Amygdala (tissue), 56 donors: ENCODE measurements at places on chromosomes 1 and 21.

GRCh38 chr1:19229828-19230325, 19.8 kb upstream of the UBR4 start:
- no peak for DNase-seq

DNA sequence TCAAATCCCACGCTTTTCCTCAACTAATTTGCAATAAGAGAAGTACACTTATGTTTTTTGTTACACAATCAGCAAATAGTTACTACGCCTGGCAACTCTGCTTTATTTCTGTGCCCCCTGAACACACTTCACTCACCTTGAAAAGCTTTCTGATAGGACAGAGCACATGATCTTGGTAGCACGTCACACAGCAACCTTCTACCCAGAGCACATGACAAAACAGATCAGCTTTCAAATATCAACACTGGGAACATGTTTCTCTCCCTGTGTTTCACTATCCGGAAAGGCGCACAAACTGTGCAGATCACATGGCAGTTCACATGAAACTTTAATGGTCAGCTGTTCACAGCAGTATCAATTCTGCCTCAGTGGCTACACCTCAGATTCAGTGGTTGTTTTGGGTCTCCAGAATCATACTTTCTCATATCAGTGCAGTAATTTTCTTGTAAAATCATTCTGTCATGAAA, 2.2 kb downstream of the SLC19A2 start:
- DNase-seq: no peak

DNA sequence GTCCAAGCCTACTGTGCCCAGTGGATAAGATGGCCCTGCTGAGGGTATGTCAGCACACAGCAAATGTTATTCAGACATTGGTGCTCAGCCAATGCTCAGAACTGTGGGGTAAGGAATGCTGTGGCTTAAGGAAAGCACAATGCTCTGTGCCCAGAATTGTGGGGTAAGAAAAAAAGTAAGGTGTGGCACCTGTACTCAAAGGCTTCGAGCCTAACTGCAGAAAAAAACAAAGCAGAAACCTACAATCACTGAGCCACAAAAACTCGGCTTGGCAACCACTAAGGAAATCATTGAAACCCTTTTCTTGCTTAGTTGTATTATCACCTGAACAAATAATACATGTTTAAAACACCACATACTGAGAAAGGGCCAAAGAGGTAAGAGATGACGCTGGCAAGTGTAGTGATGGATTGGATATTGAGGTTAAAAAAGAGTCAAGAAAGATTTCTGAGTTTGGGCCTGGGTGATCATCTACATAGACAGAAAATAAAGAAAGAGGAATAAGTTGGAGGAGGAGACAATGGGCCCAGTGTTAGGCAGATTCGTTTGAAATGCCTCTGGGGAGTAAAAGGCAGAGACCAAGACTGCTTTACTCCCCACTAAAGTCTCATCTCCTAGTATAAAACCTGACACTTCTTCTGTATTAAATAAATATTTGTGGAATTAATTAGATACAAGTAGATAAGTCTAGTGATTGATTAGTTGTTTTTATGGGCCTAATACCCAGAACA, 25.9 kb upstream of the ATP1A1 start:
- DNase-seq: no peak

DNA sequence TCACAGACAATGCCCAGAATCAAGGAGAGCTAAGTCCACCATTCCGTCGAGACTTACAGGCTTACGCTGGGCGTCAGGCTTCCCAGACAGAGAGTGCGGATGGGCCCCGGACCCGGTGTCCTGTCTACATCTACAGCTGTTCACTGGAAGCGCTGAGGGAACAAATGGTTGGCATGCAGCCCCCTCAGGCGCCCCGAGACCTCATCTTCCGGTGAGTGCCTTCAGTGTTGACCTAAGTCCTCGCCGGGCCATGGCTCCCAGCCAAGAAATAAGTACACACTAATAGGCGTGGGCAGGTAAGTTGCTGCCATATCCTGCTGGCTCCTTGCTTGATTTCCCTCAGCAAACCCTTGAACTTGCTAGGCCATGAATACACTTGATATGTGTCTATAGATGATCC, 26.2 kb downstream of the HYI start:
- DNase-seq: no peak

DNA sequence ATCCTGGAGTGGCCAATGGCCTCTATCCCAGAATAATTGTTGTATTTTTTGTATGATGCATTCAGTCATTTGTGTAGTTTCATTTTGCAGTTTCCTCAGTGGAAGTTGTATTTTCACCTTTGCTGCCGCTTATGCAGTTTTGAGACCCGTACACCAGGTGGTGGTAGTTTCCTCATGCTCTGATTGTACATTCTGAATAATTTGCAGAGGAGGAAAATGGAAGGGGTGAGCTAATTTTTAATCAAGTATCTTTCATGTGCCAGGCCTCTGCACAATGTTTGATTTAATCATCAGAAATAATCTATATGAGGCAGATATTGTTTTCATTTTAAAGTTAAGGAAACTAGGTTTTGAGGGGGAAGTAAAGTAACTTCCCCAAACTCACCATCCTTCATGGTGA, 29.5 kb downstream of the HLX start:
- no peak for DNase-seq

DNA sequence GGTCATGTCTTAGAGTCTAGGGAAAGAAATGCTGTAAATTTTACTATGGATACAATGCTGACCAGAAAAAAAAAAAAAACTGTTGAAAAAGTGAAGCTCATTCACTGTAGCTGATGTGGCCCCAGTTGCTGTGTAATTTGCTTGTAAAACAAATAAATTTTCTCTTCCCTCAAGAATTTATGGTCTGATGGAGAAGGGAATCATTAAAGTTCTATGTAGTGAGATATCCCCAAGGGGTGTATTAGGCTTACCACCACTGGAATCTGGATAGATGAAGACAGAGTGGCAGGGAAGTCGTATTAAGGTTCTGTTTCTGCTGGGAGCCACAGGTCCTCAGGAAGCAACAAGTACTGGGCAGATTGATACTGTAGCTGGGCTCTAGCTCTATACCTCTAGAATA, 860.0 kb downstream of the LTN1 start:
- no peak for DNase-seq

DNA sequence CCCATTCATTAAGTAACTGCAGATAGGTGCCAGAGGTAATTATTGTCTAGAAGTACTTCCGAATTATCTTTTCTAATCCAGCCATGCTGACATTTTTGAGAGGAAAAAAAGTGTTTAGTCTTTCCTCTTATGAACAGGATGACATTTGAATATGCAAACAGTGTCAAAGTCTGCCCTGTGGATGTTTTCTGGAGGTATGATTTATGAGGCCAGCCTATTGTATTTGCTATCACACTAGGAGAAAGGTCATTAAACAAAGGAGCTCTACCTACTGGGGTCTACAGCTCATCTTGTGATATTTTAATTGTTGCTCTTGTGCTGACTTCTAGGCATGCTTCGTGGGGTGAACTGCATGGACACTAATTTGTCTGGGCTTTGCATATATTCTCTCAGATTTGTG, 559.7 kb upstream of the CAMK1G start:
- no peak for DNase-seq

- DNase-seq: no peak
These were observed 25.5 kb downstream of the IFNGR2 start for GRCh38 chr21:33428669-33429068.

- DNase-seq: no peak
These were observed 366.4 kb upstream of the CXADR start for GRCh38 chr21:17146426-17146825.

DNA sequence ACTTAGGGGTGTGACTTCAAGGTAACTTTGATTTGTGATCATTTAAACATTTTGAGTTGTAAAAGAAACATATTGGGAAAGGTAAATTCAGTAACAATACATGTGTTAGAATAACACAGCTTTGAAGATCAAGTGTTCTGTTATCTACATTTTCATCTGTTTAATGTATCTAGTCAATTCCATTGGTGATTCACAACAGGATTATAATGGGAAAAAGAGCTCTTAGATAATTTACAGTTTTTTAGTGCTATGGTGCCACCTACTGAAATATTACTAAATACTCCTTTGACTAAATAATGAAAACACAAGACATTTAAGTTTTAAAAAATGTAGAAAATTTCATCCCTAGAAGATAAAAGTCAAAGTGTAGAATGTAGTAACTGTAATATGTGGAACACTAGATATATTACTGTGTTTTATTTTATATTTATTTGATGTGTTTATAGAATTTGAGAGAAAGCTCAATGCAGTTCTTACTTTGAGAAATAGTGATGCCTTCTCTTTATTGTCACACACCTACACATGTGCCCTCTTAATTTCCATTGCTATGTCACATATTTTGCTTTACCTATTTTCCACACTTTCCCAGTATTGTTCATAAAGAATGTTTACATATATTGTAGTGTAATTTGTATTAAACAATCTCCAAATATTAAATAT, 47.4 kb downstream of the PTPRC start:
- no peak for DNase-seq

GRCh38 chr1:3464649-3465025, 10.2 kb downstream of the ARHGEF16 start:
- no peak for DNase-seq

- DNase-seq: no peak
These were observed 97.9 kb downstream of the OBSCN start for GRCh38 chr1:228305721-228306152.

DNA sequence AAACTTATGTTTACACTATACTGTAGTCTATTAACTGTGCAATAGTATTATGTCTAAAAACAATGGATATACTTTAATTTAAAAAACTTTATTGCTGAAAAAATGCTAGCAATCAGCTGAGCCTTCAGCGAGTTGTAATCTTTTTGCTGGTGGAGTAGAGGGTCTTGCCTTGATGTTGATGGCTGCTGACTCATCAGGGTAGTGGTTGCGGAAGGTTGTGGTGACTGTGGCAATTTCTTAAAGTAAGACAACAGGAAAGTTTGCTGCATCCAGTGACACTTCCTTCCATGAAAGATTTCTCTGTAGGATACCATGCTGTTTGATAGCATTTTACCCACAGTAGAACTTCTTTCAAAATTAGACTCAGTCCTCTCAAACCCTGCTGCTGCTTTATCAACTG, 234.7 kb upstream of the CSF3R start:
- no peak for DNase-seq

- no peak for DNase-seq
These were observed 10.1 kb downstream of the FTCD start for GRCh38 chr21:46145159-46145839.

- no peak for DNase-seq
These were observed 16.5 kb upstream of the PKP1 start for GRCh38 chr1:201266774-201267173.

GRCh38 chr1:161260376-161261260, 2.1 kb downstream of the PCP4L1 start:
- DNase-seq: no peak

DNA sequence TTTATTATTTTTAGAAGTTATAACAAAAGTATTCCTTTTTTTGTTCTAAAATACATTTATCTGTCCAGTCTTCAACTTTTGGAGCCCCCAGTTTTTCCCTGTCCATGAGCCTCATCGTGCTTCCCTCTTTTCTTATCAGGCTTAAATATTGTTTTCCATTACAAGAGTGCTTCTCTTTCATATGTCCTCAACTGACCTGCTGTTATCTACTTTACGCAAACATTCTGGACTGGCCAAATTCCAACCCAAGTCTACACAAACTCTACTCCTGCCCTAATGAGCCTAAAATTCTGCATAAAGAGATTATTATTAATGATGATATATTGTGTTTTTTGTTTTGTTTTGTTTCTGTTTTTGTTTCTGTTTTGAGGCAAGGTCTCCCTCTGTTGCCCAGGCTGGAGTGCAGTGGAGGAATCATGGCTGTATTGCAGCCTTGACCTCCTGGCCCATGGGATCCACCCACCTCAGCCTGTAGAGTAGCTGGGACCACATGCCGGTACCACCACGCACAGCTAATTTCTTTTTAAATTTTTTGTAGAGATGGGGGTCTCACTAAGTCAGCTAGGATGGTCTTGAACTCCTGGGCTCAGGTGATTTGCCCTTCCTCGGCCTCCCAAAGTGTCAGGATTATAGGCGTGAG, 318.8 kb upstream of the NEGR1 start:
- no peak for DNase-seq

DNA sequence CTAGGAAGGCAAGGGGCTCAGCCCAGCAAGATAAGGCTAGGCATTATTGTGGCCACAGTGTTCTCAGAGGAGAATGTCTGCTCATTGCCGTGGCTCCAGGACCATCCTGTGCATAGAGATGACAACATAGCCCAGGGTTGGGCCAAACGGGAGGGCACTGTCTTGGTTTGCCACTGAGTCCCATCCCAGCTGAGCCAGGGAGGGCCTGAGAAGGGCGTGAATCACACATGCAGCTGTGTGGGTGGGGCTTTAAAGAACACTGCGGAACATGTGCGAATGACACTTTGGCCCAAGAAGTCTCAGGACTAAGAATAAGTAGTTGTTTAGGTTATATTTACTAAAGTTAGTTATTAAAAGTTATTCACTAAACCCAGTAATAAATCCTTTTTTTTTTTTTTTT, 18.5 kb downstream of the CHAF1B start:
- DNase-seq: no peak

GRCh38 chr1:156074661-156075060, 7.6 kb downstream of the MEX3A start:
- no peak for DNase-seq

DNA sequence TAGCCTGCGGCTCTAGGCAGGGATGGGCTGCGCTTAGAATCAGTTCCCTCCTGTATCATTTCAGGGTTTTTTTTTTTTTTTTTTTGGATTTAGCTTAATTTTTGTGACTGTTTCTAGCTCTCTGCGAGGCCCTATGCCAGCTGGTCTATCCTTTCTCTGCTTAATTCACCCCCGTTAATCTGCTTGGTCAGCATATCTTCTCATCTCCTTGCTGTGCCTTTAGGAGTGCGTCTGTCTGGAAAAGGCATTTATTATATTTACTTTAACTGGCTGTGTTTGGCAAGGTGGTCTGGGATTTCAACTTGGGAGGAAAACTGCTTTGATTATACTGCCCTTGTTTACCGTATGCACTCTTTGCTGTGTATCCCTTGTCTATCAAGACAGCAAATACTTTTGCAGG, 184.8 kb upstream of the KIAA0040 start:
- no peak for DNase-seq

DNA sequence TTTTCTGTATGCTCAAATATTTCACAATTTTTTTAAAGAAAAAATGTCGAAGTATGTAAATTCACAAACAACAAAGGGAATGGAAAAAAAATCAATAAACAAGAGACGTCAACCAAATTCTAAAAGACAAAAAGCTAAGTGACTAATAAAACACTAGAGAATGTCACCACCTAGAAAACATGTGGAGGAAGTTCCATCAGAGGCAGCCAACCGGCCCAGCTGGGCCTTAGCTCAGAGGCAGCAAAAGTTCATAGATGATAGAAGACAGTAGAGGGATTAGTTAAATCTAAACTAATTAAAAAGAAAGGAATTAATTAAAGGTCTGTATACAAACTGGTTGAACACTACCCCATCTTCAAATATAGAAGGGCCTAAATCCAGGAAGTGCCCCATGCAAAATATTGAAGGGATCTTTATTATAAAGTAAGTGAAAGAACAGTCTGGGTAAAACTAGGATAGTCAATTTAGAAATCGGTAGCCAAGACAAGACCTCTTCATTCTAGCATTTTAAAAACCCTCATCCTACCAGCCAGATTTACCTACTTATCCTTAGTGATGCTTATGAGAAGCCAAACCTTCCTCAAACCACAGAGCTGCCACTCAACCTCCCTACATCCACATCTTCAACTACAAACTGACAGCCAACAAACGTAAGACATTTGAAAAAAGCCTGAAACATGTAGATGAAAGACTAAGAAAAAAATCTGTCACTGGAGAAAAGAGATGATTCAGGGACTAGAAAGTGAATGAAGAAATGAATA, 23.7 kb downstream of the MRPL39 start:
- DNase-seq: no peak

- DNase-seq: no peak
These were observed 251.2 kb downstream of the TRABD2B start for GRCh38 chr1:47745715-47746609.
